Activated gamma-delta T cell treated with Interleukin-2 at 50 U/mL for 16 hours (primary cell): ENCODE measurements at places on chromosomes 11 and 22.

- DNase-seq, result no peak
These were observed 112.5 kb upstream of the CLPB start for GRCh38 chr11:72546866-72547265.

GRCh38 chr11:10658621-10659338 is 34.8 kb downstream of the IRAG1 start:
- DNase-seq, result no peak

GRCh38 chr22:30370641-30371230 is 13.9 kb downstream of the CCDC157 start:
- no peak for DNase-seq

GRCh38 chr11:134558258-134558835 is 146.3 kb upstream of the B3GAT1 start:
- DNase-seq, result no peak

GRCh38 chr11:612201-612960 is 3.4 kb downstream of the IRF7 start:
- no peak for DNase-seq

DNA sequence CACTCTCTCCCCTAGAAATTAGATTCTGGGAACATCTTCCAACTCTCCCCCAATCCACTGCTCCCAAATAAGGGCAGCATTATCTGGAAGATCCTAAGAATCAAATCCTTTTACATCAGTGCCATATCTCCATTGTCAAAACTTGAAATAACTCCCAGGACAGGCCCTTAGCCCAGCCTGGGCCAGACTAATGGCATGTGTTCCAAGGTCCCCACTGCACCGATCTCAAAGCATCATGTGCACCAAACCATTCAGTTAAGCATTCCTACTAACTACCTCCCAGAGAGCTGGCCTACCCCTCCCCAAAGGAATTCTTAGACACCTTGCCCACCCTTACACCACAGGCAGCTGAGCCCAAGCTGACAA is 44.2 kb upstream of the POU2AF1 start:
- DNase-seq, result no peak

GRCh38 chr11:65719871-65720210 is 757 bp downstream of the RNASEH2C start:
- DNase-seq, result no peak

DNA sequence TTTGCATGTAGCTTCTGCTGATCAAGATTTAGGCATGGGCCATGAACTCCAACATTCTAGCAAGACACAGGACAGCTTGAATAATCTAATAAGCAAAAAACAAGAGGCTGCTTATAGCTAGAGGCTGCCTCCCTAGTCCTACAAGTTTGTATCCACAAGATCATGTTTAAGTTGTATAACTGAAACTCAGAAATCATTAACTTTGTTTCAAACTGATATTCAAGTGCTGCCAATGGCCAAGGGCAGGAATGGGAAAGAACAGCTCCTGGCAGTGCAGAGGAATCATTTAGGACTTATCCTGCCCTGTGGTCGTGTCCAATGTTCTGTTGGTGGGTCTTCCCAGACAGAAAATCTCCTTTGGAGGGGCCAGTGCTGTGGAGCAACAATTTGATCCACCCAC is 209.6 kb upstream of the DDI1 start:
- DNase-seq, result no peak

DNA sequence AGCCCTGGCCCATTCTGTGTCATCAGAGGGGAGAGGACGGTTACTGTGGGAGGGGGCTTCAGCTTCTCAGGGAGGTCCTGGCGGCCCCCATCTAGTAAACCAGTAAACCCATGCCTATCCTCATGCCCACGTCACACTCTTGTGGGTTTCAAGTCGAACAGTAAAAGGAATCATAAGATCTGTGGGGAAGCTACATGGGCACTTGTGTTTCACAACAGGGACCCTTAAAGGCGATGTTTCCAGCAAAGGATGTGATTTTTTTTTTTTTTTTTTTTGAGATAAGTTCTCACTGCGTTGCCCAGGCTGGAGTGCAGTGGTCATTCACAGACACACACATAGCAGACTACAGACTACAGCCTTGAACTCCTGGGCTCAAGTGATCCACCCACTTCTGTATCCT is 9.2 kb upstream of the PARVG start:
- DNase-seq, result no peak

- no peak for DNase-seq
These were observed 9.8 kb upstream of the TEAD1 start for GRCh38 chr11:12664385-12664784.

- no peak for DNase-seq
These were observed 12.8 kb downstream of the FBXO3 start for GRCh38 chr11:33761471-33761870.

GRCh38 chr11:132099692-132100091 is 729.3 kb downstream of the NTM start:
- DNase-seq, result no peak

- DNase-seq, result no peak
These were observed 108.9 kb upstream of the NCAM1 start for GRCh38 chr11:112852143-112852866.

GRCh38 chr11:113896156-113896879 is 8.3 kb upstream of the HTR3B start:
- peak; percentile 21 for DNase-seq

GRCh38 chr22:28015046-28015425 is 96.0 kb upstream of the PITPNB start:
- no peak for DNase-seq

- DNase-seq, result no peak
These were observed 3.1 kb downstream of the DMC1 start for GRCh38 chr22:38566726-38567504.

DNA sequence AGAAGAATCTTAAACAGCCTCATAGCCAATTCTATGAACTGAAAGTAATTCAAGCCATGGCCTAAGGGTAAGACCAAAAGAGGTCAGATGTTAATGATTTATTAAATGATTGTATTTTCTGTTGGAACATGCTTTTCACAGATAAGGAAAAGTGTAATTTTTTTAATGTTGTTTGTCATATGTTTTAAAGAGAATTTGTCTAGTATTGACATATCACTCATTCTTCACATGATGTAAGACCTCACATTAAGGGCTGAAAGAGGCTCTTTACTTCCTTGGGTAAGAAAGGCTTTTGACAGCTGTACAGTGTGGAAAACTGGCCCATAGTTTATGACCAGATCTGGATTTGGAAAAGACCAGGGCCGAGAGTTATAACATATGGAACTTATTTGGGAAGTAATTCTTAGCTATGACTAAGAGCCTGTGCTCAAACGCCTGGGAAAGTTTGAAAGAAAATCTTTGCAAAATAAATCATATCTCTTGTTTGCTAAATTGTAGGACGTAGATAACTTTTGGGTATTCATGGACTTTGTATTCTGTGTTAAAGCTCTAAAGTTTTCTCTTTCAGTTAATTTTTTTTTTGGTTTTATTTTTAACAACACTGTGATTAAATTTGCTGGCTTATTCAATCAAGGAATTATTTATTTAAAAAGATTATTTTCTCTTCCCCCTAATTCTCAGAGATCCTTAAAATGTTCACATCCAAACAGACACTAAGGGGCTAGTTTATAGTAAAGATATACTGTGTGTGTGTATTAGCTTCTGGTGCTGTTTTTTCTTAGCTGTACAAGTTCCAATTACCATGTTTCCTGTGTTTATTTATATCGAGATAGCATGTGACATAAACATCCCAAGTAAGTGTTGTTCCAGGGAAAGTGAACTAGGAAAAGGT is 162.2 kb downstream of the ARHGAP42 start:
- no peak for DNase-seq

- DNase-seq, result no peak
These were observed 52.3 kb downstream of the SLC36A4 start for GRCh38 chr11:93145390-93145915.

- DNase-seq, result no peak
These were observed 485.3 kb downstream of the TBC1D22A start for GRCh38 chr22:47247579-47248240.

GRCh38 chr11:18452927-18453326 is 2.7 kb upstream of the LDHAL6A start:
- DNase-seq, result no peak

DNA sequence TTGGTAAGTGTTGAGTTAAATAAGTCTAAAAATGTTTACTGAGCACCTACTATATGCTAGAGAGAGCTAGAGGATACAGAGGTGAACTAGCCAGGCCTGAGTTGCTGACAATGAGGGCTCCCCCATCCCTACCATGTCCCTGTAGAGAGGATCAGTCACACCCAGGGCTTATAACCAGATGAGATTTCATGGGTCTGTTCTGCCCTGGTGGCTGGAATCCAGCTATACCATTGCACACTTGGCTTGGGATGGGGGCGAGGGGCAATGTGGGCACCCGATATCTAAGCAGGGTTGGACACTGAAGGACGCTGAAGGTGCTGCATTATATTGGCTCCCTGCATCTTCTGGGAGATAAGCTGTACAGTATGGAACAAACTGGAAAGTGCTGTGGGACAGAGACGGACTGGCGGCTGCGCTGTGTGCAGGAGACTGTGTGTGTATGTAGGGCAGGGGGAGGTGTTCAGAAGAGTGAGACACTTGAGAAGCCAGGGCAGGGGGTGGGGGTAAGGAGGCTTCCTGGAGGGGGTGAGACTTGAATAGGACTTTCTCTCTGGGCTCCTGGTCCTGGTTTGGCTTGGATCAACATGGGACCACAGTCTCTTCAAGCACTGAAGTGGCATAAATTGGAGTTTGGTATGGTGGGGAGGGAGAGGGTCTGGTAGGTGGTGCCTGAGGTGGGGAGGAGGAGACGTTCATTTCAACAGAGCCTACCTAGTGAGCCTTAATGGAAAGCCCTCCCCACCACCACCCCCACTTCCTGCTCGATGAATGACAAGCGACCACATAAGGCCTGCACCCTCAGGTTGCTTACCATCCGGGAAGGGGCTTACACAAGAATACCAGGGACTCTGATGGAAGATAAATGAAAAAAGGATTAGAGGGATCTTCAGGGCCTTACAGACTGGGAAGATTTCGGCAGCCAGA is 1.8 kb downstream of the CD82 start:
- DNase-seq, result no peak

- DNase-seq, result peak; percentile 16
These were observed 2.1 kb downstream of the NRIP3 start for GRCh38 chr11:9001736-9002135.

DNA sequence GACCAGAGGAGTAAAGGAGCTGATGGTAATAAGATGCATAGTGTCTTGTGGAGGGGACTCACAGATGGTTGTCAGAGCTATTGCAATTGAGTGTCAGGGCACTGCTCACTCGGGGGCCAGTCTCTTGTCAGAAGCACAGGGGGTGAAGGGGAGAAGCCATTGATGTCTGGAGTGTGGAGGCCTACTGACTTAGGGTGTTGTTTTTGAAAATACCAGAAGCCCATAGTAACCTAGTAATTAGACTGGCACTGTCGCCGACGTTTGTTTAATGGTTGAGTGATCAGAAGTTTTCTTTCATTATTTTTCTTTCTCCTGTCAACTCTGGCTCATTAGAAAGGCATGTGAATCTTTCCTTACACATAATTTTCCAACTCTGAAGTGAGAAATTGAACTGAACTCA is 151.6 kb upstream of the TENM4 start:
- DNase-seq, result no peak

DNA sequence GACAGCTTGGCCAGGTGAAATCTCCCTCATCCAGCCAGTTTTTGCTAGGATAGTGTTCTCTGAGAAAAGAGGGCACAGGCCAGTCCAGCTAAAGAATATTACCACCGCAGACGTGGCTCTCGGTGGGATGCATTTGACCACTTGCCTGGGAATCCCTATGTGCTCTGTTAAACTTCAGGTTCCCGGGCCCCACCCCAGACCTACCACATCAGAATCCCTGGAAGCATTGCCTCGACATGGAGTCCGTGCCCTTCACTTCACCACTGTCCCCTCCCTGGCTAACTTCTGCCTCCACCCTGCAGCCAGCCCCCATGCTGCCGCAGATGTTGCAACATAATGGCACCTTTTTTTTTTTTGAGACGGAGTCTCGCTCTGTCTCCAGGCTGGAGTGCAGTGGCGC is 56.9 kb upstream of the EMID1 start:
- no peak for DNase-seq

GRCh38 chr11:1927026-1927847 is 7.7 kb downstream of the TNNT3 start:
- no peak for DNase-seq

DNA sequence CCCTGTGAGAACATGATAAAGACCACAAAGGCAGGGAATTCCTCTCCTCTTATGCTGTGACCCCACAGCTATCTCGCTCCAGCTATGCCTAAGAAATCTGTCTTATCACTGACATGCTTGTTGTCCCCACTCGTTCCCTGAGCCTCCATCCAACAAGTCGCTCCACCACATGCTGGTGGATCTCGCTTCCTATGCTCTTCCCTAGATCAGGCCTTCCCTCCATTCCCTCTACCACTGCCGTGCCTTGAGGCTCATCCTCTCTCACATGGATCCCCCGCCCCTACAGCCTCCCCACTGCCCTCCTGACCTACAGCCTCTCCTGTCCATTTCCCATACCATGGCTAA is 1.4 kb upstream of the DGAT2 start:
- no peak for DNase-seq

DNA sequence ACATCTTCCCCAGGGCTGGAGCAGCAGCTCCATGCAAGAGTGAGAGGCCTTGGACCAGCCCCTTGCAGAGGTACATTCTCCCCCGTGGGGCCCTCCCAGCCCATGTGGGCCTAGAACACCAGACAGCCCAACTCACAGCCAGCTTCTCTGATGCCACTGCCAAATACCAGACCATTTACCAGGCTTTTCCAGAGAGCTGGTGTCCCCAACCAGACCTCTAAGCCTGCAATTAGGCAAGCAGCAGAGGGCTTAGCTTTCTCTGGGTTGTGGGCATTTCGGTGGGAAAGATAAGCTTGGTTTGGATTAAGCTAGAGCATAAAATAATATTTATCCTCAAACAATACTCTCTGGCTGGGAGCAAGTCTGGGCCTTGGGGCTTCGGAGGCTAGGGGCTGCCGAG is 75.6 kb downstream of the TP53I11 start:
- DNase-seq, result no peak

DNA sequence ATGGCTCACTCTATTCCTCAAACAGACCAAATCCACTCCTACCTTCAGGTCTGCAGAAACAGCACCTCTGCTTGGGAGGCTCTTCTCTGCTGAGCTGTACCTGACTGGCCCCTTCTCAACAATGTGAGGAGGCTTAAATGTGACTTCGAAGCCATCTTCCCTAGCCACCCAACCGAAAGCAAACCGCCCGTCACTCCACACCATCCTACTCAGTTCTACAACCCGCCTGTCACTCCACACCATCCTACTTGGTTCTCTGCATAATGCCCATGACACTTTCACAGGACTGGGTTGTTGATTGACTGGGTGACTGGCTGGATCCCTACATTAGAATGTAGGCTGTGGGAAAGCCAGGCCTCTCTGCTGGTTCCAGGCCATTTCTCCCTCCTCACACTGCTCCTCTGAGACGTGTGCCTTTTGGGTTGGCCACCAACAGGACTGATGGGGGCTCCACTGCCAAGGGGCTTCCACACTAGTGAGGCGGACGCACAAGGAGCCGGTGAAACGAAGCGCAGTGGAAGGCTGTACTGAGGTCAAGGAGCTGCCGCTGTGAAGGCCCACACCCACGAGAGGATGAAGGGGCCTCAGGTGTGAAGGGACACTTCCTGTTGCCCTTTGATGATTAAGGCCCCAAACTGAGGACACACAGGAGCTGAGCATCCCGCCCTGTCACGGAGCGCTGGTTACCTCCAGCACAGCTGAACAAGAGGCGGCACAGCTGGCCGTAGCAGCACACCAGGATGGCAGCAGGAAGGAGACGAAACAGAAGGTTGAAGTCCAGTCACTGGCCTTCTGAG is 47.5 kb upstream of the SPATA19 start:
- DNase-seq, result no peak
